Mesenteric fat pad (tissue), 1 donor: ENCODE measurements at places on chromosomes 12 and 14. TPM values are rescaled to one million over a fixed set of nuclear protein-coding genes. Genes with fewer than 3 reads are reported as not detected.

The SLC15A4 gene
- 26.5 TPM for total RNA-seq

DNA sequence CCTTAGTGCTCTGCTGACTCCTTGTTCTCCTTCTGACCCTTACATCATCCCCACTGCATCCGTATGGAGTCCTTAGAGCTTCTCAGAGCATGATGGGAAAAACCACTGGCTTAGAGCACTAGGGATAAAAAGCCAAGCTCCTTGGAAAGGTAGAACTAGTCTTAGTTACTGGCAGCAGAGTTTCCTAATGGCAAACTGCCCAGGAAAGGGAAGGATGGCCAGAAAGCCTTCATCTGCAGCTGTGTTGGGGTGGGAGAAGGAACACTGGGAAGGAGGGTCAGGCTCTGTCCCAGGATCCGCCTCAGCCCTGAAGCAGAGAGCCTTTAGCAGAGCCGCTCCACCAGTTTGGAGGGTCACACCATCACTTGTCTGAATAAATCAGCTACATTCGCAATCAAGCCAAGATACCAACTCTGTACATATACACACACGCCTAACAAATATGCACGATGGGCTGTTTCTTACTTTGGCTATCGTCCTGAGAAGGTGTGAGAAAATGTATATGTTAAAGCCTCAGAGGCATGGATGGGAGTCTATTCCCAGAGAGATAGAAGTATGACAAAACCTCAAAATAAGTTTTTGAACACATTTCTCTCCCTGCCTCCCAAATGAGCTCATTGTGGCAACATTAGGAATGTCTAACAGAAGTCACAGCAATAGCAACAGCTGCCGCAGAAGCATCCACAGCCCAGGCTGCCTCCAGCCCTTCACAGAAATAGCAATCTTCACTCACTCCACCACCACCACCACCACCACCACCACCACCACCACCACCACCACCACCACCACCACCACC lies 18.6 kb upstream of the GALNT8 start:
- no peak for DNase-seq

- no peak for DNase-seq
These were observed 17.7 kb downstream of the SMIM41 start for GRCh38 chr12:52097045-52097666.

GRCh38 chr14:104421401-104421821 lies 158.2 kb upstream of the C14orf180 start:
- peak; percentile 76 for DNase-seq

- no peak for DNase-seq
These were observed 465.4 kb downstream of the NPAS3 start for GRCh38 chr14:33404054-33404453.
